ENCODE measurements at places on chromosomes 7 and 10. TPM values are rescaled to one million over a fixed set of nuclear protein-coding genes. Genes with fewer than 3 reads are reported as not detected.

Gene AKR1B15
- 0.43 TPM for total RNA-seq

Gene NKX6-2
- total RNA-seq: not detected

Gene TMEM139
- 0.11 TPM for total RNA-seq

Gene TUBB8
- total RNA-seq: not detected

Gene HYAL4
- total RNA-seq: not detected

Gene SLC26A4
- 2.4 TPM for total RNA-seq

Gene NAT16
- total RNA-seq: 0.11 TPM

Gene PDZD7
- total RNA-seq: 0.91 TPM

Gene TMEM236
- total RNA-seq: 0.22 TPM

Gene NACAD
- 2.5 TPM for total RNA-seq

Gene CTAGE15
- total RNA-seq: not detected

Gene HOXA7
- 5.0 TPM for total RNA-seq

Gene UNC5B
- 12.2 TPM for total RNA-seq

Gene LIPN
- total RNA-seq: not detected

Gene SAMD9
- 32.9 TPM for total RNA-seq

Gene HABP2
- total RNA-seq: not detected

Gene VIPR2
- total RNA-seq: under 0.01 TPM

Gene BHLHA15
- 0.26 TPM for total RNA-seq

Gene CPA2
- total RNA-seq: 0.43 TPM

Gene ARHGEF5
- total RNA-seq: 5.6 TPM

Gene PRF1
- total RNA-seq: not detected

Gene SCRN1
- 87.4 TPM for total RNA-seq

Data from articular chondrocyte of knee joint (primary cell).